Natural killer cell (primary cell): ENCODE measurements at places on chromosomes 7 and 10.
A peak's percentile ranks its signal among the peaks of the same experiment; 100 is the strongest.

- peak; percentile 66 for DNase-seq
Observed at GRCh38 chr7:106947244-106947728, 82.2 kb downstream of the PIK3CG start.

- no peak for DNase-seq
Observed at GRCh38 chr10:30219971-30220751, 128.9 kb downstream of the MTPAP start.

DNA sequence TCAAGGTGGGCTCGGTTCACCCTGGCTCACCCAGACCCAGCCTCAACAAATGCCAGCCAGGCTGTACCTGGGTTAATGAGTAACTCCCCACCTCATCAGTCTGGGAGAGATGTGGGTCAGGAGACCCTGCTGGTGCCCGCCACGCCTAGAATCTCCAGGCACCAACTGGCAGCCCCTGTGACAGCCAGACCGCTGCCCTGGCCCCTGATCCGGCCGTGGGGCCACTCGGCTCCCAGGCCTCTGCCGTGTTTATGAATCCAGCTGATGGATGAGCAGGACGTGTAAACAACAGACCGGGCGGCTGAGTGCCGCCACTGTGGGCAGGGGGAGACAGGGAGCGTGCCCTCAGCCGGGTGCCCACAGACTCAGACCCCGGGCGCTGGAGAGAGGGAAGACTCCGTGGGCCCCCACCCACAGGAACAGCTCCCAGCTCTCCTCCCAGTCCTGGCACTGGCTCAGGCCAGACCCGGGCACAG lies 34.0 kb upstream of the PDGFA start:
- DNase-seq, result no peak

GRCh38 chr10:77673101-77673500 lies 35.5 kb upstream of the KCNMA1 start:
- DNase-seq, result no peak

DNA sequence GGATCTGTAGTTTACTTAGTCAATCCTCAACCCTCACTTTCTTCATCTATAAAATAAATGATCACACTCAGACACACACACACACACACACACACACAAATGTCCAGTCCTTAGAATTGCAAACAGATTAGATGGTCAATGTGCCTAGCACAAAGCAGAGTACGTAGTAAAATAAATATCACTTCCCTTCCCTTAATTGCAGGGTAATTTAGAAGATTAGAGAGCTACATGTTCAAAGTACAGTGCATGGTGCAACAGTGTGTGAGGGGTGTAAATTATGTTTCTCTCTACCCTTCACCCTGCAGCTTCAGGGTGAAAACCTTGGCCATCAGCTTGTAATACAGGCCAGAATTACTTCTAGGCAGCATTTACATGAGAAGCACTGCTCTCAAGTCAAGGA lies 187.0 kb upstream of the GHITM start:
- DNase-seq, result no peak

GRCh38 chr7:109844362-109844761 lies 1246.6 kb upstream of the LRRN3 start:
- no peak for DNase-seq

DNA sequence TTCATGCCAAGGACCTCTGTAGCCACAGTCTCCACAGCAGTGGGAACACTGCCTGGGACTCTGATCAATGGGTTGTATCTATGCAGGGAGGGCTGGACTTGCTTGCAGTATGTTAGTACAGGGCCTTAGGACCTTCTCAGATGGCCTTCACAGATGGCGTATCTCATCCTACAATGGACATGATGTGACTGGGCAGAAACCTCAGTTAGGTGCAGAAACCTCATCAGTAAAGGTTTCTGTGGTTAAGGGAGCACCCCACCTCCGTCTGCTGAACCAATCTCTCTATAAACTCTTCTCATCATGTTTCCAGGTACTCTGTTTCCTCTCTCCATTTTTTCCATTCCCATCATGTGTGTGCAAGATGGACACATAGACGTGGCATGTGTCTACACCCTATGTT lies 154.9 kb downstream of the EVX1 start:
- no peak for DNase-seq

DNA sequence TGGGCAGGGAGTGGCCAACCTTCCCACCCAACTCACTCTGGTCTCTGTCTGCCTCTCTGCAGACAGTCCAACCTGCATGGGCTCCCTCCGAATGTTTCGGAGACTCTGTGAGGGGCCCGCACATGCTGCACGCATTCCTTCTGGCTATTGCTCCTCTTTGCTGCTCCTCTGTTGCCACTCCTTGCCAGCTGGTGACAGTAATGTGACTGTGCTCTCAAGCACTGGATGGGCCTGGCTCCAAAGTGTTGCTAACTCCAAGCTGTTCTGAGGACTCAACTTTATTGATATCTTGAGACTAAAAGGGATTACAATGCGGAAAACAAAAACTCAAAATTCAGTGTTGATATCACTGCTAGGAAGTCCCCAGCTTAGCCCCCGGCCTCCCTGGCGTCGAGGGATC lies 105.4 kb upstream of the KIF5B start:
- DNase-seq, result no peak

DNA sequence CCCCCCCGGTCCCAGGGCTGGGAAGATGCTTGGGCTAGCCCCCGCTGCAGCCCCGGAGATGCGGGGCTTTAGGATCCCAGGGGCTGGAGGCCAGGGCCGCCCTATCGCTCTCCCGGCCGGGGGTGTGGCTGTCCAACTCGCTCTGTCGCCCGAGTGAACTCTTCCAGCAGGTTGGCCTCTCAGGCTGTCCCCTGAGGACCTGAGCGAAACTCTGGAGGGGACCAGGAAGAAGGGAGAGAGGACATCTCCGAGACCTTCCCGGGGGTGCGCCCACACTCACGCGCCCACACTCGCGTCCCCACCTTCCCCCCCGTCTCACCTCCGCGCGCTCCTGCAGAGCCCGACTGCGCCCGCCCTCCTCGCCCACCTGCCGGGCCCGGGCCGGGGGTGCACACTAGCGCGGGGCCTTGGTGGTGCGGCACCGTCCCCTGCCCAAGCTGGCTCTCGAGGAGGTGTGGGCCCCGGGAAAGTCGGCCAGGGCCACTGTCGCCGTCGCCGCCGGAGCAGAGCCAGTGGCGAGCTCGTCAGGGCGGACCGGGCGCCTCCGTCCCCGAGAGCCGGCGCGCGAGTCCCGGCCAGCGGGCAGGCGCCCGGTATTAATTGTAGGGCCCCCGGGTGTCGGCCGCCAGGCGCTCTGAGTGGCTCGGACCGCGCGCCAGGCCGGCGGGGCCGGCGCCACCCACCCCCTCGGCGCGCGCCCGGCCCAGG lies 101.7 kb upstream of the SVIL start:
- DNase-seq, result peak; percentile 30

GRCh38 chr7:76358011-76358480 lies 745 bp downstream of the YWHAG start:
- peak; percentile 63 for DNase-seq

DNA sequence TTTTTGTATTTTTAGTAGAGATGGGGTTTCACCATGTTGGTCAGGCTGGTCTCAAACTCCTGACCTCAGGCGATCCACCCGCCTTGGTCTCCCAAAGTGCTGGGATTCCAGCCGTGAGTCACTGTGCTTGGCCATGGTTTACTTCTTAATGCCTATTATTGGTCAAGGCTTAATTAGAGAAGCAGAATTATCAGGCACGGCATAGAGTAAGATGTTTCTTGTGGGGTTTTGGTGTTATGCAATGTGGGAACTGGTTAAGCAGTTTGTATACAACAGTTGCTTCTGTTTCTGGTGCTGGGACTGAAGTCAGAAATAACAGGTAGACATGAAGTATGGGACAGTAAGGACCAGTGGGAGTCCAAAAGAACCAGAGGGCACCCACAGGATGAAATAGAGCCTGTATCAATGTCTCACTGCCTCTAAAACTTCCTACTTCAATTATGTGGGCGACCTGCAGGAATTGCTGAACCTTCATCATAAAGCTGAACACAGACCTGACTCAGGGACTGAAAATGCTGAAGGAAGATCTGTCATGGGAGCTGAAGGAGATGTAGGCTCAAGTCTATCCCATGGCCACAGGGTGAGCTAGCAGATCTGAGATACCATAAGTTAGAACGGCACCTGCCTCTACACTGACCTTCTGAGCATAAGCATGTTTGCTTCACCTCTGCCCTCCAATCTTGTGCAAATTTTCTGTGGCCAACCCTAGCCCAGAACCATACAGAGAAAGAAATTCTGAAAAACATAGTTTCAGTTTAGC lies 38.3 kb upstream of the VCL start:
- DNase-seq, result no peak

- DNase-seq, result no peak
Observed at GRCh38 chr10:62017491-62017870, 116.0 kb downstream of the ARID5B start.

- DNase-seq, result peak; percentile 35
Observed at GRCh38 chr7:2258661-2259365, 16.8 kb downstream of the NUDT1 start.

DNA sequence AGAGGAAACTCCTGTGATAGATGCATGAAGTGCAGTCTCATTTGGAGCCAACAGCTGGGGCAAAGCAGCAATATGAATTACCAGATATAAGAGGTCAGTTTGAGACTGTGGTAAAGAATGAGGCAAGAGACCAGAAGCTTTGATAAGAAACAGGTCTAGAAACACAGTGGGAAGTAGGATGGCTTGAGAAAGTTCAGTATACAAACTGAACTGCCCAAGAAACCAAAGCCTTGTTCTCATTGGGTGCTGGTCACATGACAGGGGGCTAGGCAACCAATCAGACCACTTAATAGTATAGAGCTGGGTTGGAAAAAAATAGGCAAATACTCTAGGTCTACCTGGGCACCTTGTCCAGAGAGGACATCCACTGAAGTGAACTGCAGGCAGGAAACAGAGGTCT lies 46.2 kb upstream of the PLCE1 start:
- no peak for DNase-seq

DNA sequence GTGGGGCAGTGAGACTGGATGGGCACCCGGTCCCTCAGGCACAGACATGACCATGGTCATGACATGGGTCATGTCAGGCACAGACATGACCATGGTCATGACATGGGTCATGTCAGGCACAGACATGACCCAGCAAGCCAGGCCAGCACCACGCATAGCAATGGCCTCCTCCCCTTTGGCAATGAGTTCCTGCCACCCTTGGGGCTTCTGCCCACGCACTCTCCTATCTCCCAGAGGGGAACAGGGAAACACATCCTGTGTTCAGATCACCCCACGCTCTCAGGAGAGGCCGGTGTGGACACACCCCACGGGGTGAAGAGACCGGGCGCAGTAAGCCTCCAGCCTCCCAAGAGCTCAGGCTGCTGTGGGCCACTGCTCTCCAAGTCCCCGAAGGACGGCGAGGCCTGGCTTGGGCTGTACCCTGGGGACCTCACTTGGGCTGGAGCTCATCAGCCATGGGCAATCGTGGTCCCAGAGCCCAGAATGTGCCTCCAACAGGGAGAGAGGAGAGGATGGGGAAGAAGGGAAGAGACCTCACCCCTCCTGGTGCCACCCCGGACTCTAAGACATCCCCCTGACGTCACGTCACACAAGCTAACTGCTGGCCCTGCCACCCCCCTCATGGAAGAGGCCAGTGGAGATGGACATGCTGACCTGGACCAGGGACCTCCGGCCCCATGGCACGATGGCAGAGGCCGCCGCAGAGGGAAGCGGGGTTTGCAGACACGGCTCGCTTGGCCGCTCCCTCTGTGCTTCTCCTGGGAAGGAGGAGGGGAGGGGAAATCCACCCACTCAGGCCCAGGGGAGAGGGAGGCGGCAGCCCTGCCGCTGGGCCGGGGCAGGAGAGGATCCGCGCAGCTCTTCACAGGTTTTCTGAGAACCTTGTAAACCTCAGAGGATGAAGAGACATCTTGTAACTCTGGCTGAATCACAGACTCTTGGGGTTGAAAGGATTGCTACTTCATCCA lies 269.6 kb downstream of the ELFN1 start:
- no peak for DNase-seq

- DNase-seq, result peak; percentile 6
Observed at GRCh38 chr10:89086801-89087521, 96.4 kb downstream of the FAS start.

GRCh38 chr10:99236627-99237309 lies 1.1 kb upstream of the HPSE2 start:
- DNase-seq, result no peak

DNA sequence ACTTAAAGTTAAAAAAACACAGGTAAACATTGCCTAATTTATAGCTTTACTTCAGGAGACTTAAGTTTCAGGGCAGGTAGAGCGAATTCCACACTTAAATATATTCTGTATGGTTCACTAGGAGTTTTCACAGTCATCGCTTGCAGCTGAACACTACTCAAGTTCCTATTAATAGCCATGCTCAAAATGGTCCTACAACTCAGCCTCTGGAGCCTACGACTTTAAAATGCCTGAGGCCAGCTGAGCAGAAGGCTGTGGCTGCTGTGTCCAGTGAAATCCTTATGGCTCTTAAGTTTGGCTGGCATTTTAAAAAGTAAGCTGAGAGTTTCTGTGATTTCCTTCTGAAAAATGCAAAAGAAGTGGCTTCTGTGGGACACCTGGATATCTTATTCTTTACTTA lies 105.4 kb upstream of the GLI3 start:
- DNase-seq, result no peak

DNA sequence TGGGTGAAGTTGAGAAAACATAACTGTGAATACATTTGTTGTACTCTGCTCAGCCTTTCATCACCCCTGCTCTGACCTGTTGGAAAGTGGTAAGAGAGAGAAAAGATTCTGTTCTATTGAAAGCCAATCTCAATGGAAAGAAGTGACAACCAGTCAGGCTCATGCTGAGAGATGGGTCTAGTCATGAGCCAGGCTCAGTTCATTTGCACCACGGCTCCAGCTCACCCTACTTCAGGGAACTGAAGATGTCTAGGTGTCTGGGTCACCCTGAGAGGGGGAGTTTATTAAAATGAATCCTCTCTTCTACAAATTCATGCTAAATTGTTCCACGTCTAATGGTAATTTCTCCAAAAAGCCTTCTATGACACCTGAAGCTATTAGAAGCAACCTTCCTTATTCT lies 12.1 kb upstream of the FAS start:
- no peak for DNase-seq

DNA sequence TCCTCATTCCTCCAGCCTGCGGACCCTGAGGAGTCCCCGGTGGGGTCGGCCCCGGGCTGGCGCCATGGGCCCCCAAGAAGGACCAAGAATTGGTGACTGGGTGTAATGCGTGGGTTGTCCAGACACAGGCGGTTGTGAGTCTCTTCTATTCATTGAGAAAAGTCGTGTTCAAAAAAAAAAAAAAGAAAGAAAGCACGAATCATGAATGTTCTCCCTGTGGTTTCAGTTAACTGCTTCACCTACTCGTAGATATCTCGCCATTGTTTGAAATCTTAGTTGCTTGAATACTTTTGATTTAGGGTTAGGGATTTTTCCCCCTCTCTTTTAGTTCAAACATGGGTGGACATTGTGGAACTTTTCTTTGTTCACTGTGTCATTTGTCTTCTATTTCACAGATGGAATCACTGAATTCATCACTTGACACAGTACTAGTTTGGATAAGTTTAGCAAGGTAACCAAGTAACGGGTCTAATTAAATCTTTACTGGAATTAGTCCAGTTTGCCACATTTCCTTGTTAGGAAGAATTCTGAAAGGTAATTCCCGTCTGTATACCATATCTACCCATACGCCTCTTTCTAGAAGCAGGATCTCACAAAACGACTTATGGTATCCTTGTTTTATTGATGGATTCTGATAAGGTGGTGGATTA lies 775 bp downstream of the STARD3NL start:
- no peak for DNase-seq

- no peak for DNase-seq
Observed at GRCh38 chr10:86755454-86755739, 1.0 kb upstream of the BMPR1A start.

GRCh38 chr10:84012831-84013458 lies 126.4 kb upstream of the GHITM start:
- peak; percentile 3 for DNase-seq

- no peak for DNase-seq
Observed at GRCh38 chr10:74775099-74775498, 51.3 kb upstream of the KAT6B start.
